K562 (cell line): ENCODE measurements at places on chromosomes 6 and 20. TPM values are rescaled to one million over a fixed set of nuclear protein-coding genes. Genes with fewer than 3 reads are reported as not detected.

DNA sequence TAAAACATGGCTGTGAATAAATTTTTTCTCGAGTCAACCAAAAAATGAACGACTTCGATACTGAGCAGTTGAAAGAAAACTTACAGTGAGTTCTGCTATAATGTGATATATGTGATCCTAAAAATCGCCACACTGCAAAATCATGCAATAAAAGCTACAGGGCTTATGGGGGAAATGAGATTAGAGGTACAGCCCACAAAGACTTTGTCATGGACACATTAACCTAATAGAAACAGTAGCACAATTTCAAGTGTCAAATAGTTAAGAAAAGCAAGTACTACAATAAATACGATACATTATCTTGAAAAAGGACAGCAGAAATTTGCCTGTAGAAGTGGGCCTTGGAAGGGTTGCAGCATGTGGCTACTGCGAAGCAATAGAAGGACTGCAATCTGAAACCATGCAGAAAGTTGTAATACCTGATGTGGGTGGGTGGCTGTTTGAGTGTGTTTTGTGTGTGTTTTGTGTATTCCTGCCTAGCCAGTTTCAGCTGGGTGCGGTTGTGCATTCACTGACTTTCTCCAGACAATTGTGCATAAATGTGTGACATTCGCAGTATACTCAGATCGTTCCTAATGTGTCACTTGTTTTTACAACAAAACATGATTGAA lies 79.1 kb downstream of the RPP40 start:
- no peak for DNase-seq

GRCh38 chr6:42498473-42499128 lies 46.9 kb upstream of the TRERF1 start:
- no peak for DNase-seq

- no peak for DNase-seq
These were observed 31.8 kb downstream of the SLC24A3 start for GRCh38 chr20:19244291-19244690.

DNA sequence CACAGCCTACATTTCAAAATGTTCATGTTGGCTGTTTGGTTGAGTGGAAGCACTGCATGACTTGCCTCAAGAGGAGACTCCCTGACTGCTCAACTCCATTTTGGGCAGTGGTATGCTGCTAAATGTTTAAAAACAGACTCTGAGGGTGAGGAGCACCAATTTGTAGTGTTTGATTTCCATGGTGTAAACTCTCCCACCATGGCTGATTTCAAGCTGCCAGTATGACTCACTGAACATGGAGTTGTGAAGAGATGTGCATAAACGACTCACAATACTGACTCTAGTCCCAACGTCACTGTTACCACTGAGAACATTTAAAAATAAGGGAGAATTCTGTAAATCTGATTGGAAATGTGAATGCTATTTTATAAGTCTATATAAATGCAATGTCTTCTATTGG lies 70.4 kb downstream of the BACH2 start:
- no peak for DNase-seq

DNA sequence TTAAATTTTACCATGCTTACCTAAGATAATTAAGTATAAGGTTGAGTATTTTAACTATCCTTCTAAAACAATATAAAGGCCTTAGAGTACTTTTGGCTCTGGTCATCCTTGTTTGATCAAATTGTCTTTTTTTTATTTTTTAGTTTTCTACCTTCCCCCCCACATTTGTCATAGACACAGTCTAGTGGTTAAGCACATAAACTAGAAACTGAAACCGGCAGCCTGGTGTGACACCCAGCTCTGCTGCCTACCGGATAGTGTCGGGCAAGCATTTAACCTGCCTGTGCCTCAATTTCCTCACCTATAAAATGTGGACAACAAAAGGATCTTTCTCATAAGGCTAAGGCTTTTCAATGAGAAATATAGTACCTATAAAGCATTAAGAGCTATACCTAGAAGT lies 21.6 kb upstream of the TULP4 start:
- no peak for DNase-seq

- no peak for DNase-seq
These were observed 305.0 kb upstream of the KCNQ5 start for GRCh38 chr6:72316675-72317380.

DNA sequence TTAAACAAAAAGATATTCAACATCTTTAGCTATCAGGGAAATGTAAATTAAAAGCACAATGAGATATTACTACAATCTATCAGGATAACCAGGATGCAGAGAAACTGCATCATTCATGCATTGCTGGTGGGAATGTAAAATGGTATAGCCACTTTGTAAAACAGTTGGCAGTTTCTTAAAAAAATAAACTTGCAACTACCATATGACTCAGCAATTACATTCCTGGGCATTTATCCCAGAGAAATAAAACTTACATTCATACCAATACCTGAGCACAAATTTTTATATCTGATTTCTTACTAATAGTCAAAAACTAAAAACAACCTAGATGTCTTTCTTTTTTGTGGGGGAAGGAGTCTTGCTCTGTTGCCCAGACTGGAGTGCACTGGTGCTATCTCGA lies 190.3 kb upstream of the TAB2 start:
- no peak for DNase-seq

The PI16 gene
- total RNA-seq: 0.18 TPM in 1 of 2 replicates, not detected in the other

The TFAP2C gene
- total RNA-seq: 0.16 TPM in 1 of 2 replicates, not detected in the other

The DAAM2 gene
- 0.04 and 0.07 TPM in 2 replicates for total RNA-seq

The ZC2HC1B gene
- total RNA-seq: not detected in 2 replicates

The MCCD1 gene
- not detected in 2 replicates for total RNA-seq

DNA sequence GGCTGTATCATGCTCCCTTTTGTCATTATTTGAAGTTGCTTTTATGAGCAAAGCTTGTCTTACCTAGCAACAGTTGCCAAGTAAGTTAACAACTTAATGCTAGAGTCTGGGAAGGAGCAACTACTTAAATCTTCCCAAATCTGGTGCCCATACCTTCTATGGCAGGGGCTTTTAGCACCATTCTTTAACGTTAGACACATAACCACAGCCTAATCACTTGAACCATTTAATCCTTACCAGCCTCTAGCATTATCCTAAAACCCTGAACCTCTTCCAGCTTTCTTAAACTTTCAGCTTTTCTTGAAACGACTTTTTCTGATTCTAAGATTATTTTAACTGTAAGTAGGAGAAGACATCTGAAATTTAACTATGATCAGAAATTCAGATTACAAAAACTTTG lies at the start of gene C6orf163:
Gene C6orf163, plus strand, starts transcription at position 83 of the 400 bp plus-strand sequence. Its CDS starts 287 bp downstream, at position 370.
- no peak for DNase-seq

DNA sequence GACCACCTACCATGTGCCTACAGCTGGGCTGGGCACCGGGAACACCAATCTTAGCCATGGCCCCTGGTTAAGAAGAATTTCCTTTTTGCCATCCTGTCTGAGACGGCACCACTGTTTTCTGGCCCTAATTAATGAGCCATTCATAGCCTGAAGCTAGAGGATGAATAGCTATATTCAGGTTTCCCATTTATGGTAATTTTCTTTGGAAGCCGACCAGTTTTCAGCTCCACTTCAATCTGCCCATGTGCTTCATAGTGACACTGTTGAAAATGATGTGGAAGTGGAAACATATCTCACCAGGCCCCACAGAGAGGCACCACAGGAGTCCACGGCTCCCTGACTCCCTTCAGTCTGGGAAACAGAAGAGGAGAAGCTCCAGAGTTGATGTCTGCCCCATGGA lies 22.6 kb upstream of the ULBP3 start:
- DNase-seq: no peak

GRCh38 chr20:32577023-32577422 lies 8.1 kb downstream of the NOL4L start:
- no peak for DNase-seq

The SAMD3 gene
- total RNA-seq: 0.29 TPM in 1 of 2 replicates, not detected in the other

The OR10C1 gene
- total RNA-seq: not detected in 2 replicates

DNA sequence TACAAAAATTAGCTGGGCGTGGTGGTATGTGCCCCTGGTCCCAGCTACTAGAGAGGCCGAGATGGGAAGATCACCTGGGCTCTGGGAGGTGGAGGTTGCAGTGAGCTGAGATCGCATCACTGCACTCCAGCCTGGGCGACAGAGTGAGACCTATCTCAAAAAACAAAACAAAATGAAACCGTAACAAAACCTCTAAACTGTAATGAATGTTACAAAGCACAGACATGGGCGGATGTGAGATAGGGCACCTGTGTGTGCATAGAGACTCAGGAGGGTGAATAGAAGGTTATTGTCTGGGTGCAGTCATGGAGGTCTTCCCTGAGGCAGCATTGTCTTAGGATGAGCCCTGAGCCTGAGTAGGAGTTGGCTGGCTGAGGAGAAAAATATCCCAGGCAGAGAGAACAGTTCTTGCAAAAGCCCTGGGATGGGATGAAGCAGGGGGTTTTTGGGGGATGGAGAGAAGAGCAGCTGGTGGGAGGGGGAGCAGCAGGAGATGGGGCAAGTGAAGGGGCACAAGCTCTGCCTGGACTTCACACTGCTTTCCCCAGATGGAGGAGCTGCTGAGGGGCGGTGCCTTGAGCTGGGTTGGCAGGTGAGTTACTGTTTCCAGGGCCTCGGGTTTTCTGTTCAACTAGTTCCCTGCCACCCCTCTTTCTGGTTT lies 5.2 kb downstream of the BCAS4 start:
- DNase-seq: no peak

- no peak for DNase-seq
These were observed 431.7 kb downstream of the CDH26 start for GRCh38 chr20:60389882-60390281.

DNA sequence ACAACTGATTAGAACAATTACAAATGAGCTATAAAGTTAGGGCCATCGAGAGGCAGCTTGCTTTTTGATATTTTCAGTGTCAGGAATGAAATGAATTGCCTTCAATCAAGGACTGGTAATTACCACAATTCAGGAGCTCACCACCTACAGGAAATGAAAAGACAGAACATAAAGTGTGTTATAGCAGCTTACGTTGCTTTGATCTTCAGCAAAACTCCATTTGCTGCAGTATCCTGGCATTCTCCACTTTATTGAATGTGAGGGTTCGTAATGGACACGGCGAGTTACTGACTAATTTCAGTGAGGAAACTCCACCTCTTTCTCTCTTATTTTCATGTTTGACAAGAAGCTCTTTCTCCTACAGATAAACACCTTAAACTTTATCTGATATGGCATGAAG lies 440.0 kb upstream of the HSF2 start:
- DNase-seq: no peak

- no peak for DNase-seq
These were observed 212.4 kb upstream of the ARID1B start for GRCh38 chr6:156564807-156565149.

The CAGE1 gene
- total RNA-seq: 0.11 and 0.33 TPM in 2 replicates

The SULF2 gene
- total RNA-seq: 0.33 and 0.76 TPM in 2 replicates

The TBXT gene
- total RNA-seq: not detected in 2 replicates

GRCh38 chr20:22453244-22454080 lies 130.9 kb downstream of the FOXA2 start:
- DNase-seq: peak; percentile 25

DNA sequence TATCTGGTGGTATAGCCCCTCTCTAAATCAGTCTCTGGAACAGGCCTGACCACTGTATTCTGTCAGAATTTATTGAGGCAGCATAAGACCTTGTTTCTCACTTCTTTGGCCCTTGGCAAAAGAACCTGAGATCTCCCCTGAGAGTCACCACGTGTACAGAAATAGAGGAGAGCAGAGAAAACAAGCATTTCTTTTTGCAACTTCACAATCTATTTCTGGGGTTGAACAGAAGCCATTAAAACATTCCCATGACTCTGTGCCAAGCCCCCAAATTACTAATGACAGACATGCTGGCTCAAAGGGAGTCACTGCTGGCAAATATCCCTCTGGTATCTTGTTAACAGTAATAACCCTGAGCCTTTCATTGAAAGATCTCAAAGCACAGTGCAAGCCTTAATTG lies 395.3 kb downstream of the MAFB start:
- DNase-seq: no peak

DNA sequence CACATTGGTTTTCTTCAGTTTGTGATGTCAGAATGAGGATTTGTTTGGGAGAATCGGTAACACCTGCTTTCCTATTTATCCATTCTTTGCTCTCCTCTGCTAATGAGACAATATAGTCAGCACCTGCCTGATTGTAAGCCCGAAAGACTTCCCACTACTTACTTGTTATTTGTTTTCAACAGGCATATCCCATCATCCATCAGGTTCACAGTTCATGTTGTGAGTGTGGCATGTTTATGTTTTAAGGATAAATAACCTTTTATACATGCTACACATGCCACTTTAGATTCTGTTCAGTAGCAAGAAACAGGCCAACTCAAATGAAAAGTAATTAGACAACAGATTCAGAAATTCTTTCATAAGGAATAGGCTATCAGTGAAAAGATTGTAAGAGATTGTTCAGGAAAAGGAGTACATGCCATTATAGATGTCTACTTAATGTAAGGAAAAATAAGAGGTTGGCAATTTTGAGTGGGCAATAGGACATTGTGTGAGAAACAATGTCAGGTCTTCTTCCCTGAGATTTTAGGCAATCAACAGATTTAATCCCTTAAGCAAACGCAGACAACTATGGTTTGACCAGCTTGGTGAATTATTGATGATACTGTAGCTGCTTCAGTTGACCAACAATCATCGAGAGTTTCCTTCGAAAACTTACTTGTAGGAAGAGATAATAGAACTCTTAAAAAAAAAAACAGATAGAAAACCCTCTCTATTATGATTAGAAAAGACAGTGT lies 7.9 kb upstream of the GPRC6A start:
- no peak for DNase-seq

GRCh38 chr6:50724381-50725124 lies 11.2 kb downstream of the TFAP2D start:
- DNase-seq: no peak

- no peak for DNase-seq
These were observed 10.9 kb upstream of the ERVFRD-1 start for GRCh38 chr6:11122380-11122779.

DNA sequence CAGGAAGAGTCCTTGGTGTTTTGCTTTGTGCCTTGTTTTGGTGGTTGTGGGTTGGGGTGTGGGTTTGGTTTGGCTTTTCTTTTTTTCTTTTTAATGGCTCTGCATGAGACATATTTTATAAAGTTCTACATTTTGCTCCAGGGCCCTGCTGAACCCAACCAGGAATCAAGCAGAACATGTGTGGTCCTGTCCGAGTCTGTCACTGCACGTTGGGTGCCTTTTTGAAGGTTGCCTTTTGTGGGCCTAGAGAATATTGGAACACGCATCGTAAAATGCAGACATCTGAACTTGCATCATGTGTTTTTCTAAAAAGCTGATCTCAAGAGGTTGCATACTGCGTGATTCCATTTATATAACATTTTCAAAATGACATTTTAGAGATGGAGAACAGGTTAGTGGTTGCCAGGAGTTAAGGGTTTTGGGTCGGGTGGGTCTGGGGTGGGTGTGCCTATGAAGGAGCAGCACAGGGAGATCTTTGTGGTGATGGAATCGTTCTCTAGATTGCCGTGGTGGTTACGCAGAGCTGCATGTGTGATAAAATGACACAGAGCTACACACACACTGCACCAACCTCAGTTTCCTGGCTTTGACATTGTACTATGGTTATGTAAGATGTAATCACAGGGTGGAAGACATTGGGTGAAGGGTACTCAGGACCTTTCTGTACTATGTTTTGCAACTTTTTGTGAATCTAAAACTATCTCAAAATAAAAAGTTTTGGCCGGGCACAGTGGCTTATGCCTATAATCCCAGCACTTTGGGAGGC lies 80.2 kb downstream of the EYA2 start:
- DNase-seq: no peak

- DNase-seq: peak; percentile 97
These were observed at the start of gene GTPBP2 for GRCh38 chr6:43629104-43629504. Gene GTPBP2 (minus strand): TSS chr6:43629264. CDS start chr6:43629162, 102 bp downstream.
